ENCODE measurements at places on chromosomes 4 and X. TPM values are rescaled to one million over a fixed set of nuclear protein-coding genes. Genes with fewer than 3 reads are reported as not detected.

Gene SOD3
- polyA plus RNA-seq = 9.8 TPM

Gene BEND2
- 0.11 TPM for polyA plus RNA-seq

- no peak for DNase-seq
Observed at GRCh38 chr4:24067367-24068193, 177.7 kb upstream of the PPARGC1A start.

DNA sequence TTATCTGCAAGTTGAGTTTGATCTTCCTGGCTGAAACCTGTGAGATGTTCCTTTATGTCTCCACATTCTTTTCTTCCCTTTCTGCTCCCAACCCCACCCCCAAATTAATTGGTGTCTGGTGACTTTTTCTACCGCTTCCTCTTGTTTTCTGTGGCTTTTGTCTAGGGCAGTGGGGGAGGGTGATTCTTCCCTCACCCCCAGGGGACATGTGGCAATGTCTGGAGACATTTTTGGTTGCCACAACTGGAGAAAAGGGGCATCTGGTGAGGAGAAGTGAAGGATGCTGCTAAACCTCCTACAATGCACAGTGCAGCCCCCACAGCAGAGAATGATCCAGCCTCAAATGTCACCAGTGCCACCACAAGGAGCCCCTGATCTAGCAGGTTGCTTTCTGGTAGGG is 152.9 kb downstream of the NHS start:
- no peak for DNase-seq

DNA sequence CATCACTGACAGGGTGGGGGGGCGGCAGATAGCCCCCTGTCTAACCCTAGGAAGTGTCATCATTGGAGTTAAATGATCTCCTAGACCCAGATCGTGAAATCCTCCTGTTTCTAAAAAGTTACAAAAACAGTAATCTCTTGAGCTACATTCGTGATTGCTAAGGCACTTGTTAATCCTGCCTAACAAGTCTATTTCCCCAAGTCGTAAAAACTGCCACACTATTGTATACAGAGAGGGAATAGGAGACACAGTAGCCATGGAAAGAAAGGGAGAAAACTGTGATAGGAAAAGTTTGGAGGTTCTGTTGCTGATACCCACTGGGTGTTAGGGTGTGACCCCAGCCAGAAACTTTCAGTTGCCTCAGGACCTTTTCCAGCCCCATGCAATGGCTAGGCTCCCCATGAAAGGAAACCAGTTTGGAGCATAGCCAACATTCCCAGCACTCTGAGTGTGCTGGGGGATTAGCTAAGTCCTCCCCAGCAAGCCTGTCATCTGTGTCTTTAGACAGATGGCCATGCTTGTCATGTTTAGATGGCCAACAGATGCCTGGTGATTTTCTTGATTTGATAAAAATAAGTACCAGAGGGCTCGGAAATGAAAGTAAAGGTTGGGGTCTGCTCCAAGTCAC is 63.3 kb upstream of the ANXA10 start:
- no peak for DNase-seq

- DNase-seq = no peak
Observed at GRCh38 chrX:19705196-19705769, 182.1 kb downstream of the SH3KBP1 start.

DNA sequence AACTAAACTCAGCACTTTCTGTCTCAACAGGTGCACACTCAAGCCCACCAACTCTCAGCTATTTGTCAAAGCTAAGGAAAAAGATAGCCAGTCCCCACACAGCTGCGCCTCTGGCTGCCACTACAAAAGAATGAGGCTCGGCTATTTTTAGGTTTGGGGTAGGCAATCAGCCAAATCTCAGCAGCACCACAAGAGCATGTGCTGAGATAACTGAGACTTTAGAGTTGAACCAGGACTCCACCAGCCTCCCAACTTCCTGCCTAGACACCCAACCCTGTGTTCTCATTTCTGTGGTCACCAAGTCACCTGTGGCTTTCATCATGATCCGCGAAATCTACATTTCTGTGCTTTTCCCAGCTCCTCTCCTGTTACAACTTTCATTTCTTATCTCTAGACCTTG is 28.0 kb downstream of the DMD start:
- no peak for DNase-seq
